ENCODE measurements at places on chromosomes 4 and X. TPM values are rescaled to one million over a fixed set of nuclear protein-coding genes. Genes with fewer than 3 reads are reported as not detected.

The EMCN gene
- total RNA-seq: 78.1 TPM

The UPF3B gene
- total RNA-seq: 6.7 TPM

DNA sequence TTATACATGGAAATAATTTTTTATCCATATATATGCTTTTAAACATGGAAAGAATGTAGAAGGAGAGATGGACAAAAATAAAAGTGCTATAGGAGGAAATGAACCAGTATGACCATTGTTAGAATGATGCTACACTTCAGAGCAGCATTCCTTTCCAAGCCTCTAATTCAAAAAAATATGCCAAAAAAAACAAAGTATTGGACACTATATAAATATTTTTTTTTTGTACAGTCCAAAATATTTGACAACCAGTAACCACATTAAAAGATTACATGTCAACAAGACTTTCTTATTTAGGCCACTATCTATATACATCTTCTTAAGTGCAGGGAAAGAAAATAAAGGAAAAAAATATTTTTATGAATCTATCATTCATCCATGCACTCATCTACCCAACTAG lies 198.6 kb downstream of the LRBA start:
- no peak for DNase-seq

DNA sequence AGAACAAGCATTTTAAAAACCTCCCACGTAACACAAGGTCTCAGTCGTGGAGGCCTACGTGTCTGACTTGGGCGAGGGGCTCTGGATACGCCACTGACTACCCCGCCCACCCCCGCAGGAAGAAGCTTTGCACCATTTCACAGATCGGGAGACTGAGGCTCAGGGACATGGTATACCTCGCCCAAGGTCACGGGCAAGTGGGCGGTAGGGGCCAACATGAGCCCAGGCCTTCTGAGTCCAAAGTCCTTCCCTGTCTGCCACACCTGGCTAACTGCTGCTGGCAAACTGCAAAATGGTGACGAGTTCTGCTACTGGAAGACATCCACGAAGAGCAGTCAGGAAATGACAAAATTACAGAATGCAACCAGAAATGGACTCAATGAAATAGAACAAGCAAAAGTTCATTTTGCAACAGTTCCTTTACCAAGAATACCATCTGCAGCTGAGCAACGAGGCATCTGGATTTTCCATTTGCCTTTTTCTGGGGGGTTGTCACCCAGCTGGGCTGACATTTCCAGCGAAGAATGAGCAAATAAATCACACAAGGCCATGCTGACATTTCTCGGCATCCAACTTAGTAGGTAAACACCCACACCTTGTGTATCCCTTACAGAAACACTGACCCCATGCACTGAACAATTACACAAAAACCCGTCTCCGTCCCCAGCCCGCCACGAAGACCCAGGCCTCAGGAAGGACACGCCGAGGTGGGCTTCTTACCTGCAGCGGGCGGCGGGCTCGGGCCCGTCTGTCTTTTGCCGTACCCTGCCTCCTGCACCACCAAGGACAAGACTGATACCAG lies 70.2 kb upstream of the AFAP1 start:
- DNase-seq: no peak

- DNase-seq: no peak
Observed at GRCh38 chrX:66255359-66255967, 91.4 kb downstream of the HEPH start.

The RAB39B gene
- total RNA-seq: 0.52 TPM

The FAM13A gene
- total RNA-seq: 27.8 TPM

The SYP gene
- total RNA-seq: 4.5 TPM

The NEUROG2 gene
- not detected for total RNA-seq

DNA sequence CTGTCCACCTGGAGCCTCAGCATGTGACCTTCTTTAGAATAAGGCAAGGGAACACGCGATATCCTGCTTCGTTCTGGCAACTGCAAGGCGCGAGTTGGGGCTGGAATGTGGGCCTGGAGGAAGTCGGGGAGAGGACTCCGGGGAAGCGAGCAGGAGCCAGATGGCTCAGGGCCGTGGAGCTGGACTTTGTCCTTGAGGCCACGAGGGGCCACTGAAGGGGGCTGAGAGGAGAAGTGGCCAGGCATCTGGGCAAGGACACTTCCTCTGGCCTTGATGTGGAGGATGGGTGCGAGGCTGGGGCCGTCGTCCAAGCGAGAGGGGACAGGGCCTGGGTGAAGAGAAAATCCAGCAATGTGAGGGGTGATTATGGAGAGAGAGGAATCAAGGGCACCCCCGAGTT lies 12.2 kb upstream of the DUSP9 start:
- DNase-seq: no peak

Measured in aorta (tissue), 5 donors.